Activated naive CD4-positive, alpha-beta T cell treated with anti-CD3 and anti-CD28 coated beads for 36 hours (primary cell): ENCODE measurements at places on chromosomes 1 and 21.

DNA sequence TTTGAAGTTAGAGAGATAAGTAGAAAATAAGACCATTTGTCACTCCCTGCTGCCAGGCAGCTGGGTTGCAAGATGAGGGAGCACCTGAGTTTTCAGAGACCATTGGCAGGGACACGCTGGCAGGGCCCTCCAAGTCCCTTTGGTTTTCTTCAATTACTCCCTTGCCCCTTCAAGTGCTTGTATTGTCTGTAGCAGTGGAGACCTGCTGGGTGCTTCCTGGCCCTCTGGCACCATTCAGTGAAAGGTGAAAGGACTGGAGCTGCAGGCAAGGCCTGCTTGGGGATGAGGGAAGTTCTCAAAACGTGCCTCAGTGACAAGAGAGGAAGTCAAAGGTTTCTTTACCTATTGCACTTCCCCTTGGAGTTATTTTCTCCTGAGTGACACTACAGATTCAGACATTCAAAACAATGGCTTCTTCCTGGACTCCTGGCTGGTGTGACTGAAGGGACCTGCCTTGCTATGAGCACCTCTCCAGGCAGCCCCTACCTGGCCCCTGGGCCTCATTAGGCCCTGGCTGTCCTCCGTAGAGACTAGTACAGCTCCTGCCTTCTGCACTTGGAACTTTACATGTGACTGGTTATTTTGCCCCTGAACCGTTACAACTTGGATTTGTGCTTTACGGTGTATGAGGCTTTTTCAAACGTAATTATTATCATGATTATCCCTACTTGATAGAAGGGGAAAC, 100.1 kb downstream of the C1orf21 start:
- no peak for DNase-seq

DNA sequence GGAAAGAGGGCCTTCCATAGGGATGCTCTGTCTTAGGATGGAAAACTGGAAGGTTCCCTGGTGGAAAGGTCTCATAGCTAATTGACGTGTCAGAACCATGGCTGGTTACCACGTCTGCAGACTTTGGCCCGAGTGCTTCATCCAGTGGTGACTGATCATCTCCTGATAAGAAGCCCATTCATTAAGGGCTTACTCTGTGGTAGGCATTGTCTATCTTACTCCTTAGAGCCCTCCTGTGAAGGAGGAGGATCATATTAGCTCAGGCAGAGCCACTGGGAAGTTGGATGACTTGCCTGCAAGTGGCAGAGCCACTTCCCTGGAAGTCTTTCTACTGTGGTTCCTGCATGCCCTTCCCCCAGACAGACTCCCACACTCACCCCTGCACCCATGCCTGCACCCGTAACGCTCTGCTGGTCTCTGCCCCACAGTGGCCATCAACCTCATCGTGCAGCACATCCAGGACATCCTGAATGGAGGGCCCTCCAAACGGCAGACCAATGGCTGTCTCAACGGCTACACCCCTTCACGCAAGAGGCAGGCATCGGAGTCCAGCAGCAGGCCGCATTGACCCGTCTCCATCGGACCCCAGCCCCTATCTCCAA, 79.9 kb downstream of the UCK2 start:
- no peak for DNase-seq

GRCh38 chr1:26950602-26951001, 9.7 kb downstream of the KDF1 start:
- DNase-seq, result no peak

- DNase-seq, result no peak
Measured at GRCh38 chr1:92577261-92577895, 90.7 kb upstream of the GFI1 start.

DNA sequence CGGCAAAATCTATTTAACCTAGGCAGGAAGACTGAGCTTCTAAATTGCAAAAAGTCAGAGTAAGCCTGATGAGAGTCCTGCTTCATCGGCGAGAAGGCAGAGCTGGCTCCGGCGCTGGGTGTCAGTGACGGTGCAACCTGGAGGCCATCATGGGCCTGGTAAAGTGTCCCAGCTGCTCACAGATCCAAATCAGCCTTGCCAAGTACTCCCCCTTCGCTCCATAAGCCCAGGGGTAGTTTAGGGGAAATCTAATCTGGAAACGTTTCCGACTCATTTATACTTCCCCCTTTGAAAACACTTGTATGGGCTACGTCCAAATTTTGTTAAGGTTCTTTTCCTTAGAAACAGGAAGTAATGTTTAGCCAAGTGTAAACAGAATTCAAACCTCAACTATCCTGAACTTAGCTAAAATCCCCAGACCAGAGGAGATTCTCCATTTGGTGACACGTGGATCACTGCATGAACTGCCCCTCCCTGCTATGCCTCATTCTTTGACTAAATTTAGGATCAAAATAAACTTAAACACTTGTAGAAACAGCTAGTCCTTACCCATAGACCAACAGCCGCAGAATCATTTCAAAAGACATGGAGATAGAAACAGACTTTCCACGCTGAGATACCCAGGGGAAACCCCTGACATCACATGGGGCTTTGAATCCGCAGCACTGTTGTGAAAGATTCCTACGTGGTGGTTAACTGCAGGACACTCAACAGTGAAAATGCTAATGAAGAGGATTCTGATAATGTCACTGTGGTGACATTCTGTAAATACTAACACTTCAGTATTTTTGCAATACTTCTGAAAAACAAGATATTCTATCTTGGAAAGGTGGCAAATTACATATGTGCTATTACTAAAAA, 172.7 kb downstream of the TGFBR3 start:
- peak; percentile 71 for DNase-seq

- DNase-seq, result no peak
Measured at GRCh38 chr1:43421976-43422750, 31.6 kb downstream of the HYI start.

GRCh38 chr1:24250224-24250623, 63.1 kb upstream of the IFNLR1 start:
- no peak for DNase-seq

GRCh38 chr1:207404849-207405525, 49.1 kb upstream of the CR2 start:
- DNase-seq, result no peak

GRCh38 chr1:59771361-59771760, 43.4 kb upstream of the HOOK1 start:
- no peak for DNase-seq

GRCh38 chr1:79161077-79161476, 154.5 kb upstream of the ADGRL4 start:
- DNase-seq, result no peak

DNA sequence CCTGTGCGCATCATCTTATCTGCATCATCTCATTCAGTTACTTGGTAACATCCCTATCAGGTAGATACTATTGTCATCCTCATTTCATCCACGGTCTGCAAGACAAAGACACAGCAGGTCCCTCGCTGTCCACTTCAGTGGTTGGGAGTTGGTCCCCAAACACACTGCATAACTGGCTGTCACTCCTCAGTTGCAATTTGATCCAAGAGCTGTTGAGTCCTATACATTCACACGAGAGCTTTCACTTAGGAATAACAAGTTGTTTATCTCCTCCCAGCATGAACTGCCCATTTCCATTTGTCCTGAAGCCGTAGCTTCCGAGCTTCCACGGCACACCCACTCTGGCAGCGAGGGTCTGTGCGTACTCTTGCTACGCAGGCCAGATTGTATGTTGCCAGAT, 472.0 kb downstream of the CAMTA1 start:
- no peak for DNase-seq

DNA sequence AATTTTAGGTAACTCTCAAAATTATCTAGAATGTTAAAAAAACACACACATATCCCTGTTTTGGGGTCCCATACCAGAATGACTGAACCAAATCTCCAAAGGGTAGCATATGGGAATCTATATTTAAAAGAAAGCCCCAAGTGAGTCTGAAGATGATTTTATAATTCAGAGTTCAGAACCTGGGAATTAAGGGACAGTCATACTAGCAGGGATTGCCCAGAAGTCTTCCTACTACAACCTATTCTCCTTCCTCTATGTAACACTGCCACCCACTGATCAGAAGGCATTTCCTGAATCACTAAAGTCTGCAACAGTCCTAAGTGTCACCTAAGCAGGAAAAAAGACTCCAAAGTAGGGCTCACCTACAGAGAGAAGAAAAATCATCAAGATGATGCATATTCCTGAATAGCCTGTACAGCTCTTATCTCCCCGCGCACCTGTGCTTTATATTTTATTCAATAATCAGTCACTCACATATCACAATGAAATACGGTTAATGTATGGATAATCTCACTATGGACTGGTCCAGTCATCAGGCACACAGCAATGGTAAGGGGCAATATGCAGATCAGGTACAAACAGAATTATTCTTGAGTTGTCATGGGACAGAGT, 4.9 kb downstream of the RGS1 start:
- peak; percentile 42 for DNase-seq

- DNase-seq, result no peak
Measured at GRCh38 chr1:242225767-242226573, 227.1 kb upstream of the MAP1LC3C start.

GRCh38 chr1:6096243-6097116, 50.8 kb downstream of the KCNAB2 start:
- DNase-seq, result no peak

DNA sequence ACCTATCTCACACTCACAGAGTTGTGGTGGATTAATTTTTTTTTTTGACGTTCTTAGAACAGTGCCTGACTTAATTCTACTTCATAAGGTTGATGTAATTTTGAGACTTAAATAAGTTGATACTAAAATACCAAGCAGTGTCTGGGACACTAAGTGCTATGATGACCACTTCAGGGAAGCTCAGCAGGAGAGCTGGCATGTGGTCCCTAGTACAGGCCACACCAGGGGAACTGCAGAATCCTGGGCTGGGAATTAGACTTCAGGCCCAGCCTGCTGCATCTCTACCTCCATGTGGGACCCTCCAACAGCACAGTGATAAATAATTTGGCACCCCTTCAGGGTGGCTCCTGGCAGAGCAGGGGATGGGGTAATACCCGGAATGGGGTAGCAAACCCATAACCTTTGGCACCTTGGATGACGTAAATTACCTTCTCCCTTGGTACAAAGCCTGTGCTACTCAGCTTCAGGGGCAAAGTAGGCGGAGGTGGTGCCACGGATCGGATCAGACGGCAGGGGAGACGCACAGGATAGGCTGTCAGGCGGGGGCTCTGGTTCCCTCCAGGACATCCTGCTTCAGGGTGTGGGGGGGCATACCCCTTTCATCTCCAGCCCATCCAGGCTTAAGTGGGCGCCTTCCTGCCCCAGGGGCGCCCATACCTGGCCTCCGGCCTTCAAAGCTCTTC, 4.8 kb downstream of the MFSD2A start:
- DNase-seq, result no peak

- DNase-seq, result no peak
Measured at GRCh38 chr1:7171168-7171567, 385.9 kb downstream of the CAMTA1 start.

DNA sequence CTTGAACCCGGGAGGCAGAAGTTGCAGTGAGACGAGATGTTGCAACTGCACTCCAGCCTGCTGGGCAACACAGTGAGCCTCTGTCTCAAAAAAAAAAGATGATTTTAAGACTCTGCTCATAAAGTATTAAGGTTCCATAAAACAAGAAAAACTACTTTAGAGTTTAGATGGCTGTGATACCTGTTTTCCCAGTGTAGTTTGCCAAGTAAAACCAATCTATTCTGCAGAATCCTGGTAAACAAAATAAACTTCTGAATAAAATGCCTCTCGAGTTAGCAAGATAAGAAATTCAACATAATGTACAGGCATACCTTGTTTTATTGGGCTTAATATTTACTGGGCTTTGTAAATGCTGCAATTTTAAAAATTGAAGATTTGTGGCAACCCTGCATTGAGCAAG, 30.8 kb downstream of the LTN1 start:
- no peak for DNase-seq

DNA sequence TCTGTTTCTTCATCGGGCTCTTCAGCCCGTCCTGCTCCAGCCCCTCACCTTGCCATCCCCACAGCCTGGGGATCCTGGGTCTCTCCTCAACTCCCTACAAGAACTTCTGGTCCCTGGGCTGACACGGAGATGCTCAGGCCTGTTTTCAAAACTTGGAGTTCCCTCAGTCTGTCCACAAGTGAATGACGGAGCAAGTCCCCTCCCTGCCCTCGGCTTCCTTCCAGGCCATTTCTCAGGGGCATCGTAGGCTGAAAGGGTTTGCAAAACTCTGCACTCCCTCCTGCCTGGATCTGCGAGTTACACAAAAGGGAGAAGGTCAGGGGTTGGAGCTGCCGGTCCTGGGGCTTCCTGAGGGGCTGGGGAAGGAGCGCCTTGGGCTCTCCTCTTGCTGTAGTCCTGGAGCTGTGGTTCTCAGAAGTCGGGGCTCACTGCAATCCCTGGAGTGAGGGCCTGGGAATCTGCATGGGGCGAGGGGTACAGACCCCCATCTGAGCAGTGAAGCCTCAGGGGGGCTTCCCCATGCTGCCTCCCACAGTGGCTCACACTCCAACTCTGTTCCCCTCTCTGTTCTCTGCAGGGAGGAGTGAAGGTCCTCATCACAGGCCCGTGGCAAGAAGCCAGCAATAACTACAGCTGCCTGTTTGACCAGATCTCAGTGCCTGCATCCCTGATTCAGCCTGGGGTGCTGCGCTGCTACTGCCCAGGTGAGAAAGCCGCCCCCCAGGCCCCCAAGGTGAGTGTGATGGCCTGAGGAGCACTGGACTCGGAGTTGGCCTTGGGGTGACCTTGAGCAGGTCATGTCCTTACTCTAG, 100.6 kb upstream of the VAMP3 start:
- DNase-seq, result no peak

DNA sequence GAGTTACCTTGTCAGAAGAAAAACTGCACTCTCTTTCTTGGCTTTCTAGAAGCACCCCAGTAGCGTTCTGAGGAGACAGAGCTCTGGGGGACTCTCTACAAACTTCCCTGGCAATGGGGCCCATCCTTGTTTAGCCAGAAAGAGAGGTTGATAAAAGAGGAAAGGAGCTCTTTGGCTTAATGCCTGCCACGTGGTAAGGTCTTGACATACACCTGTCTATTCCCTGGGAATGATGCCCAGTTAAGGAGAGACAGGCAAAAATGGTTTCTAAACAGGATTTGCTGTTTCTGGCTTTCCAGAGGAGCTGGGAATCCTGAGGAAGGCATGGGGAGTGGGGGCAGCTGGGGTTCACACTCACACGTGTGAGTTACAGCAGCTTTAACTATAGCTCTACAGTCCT, 30.2 kb upstream of the IL20 start:
- DNase-seq, result no peak

DNA sequence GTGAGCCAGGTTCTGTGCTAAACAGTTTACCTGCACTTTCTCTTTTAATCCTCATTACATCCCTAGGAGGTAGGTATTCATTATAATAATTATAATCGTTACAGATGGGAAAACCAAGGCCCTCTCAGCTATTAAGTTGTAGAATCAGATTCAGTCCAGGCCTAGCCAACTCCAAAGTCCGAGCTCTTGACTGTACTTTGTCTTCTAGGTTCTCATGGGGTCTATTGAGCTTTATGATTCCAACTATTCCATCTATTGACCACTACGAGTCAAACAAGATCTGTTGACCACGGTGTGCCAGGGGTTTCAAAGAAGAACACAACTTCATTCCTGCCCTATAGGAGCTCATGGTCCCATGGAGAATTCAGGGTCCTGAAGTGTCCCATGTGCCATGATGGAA, 2.0 kb downstream of the IFNLR1 start:
- no peak for DNase-seq

- DNase-seq, result no peak
Measured at GRCh38 chr1:42214447-42214871, 49.9 kb upstream of the GUCA2A start.

- DNase-seq, result no peak
Measured at GRCh38 chr21:34091032-34091431, 17.7 kb downstream of the MRPS6 start.
